Regular cardiac myocyte (primary cell): ENCODE measurements at places on chromosomes 1 and 21. TPM values are rescaled to one million over a fixed set of nuclear protein-coding genes. Genes with fewer than 3 reads are reported as not detected.

Gene TRPM2
- 0.28 TPM in 1 of 2 replicates, not detected in the other for total RNA-seq

Gene CLCA4
- not detected in 2 replicates for total RNA-seq

Gene CD160
- 0.28 TPM in 1 of 2 replicates, not detected in the other for total RNA-seq

Gene PLA2G2C
- not detected in 2 replicates for total RNA-seq

Gene KRTAP19-3
- total RNA-seq, result not detected in 2 replicates

Gene SLFNL1
- total RNA-seq, result under 0.01 and 0.28 TPM in 2 replicates

Gene C2CD4D
- total RNA-seq, result not detected in 2 replicates
